ENCODE measurements at places on chromosomes 2 and 18.

DNA sequence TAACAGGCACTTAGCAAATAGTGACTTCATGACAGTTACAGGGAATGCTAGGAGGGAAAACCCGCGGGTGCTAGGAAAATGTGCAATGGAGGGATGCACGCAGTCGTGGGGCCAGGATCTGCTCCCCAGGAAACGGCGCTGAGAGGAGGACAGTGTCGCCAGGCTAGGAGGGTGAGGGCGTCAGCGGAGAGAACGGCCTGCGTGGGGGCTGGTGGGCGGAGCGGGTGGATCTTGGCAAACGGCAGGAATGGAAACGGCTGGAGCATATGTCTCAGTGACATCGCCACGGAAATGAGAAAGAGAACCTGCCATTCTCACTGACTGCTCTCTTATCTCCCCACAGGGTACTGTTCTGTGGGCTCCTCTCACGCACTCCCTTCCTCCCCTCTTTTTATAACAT lies 478.5 kb upstream of the ID2 start:
- no peak for DNase-seq

DNA sequence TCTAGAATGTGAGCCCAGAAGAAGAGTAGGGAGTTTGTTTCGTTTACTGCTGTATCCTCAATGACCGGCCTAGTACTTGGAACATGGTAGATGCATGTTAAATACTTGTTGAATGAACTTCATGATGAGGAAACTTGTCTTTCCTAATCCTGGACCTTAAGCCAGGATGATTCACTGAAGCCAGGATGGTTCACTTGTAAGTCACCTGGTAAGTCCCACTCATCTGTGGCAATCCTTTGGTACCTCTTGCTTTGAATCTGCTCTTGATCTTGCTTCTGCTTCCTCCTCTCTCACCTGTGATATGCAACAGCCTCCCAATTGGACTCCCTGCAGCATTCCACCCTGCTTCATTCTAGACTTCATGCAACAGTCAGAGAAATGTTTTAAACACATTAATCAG lies 43.6 kb downstream of the QPCT start:
- DNase-seq = no peak

GRCh38 chr2:178194600-178195389 lies 483 bp downstream of the OSBPL6 start:
- peak; percentile 30 for DNase-seq

DNA sequence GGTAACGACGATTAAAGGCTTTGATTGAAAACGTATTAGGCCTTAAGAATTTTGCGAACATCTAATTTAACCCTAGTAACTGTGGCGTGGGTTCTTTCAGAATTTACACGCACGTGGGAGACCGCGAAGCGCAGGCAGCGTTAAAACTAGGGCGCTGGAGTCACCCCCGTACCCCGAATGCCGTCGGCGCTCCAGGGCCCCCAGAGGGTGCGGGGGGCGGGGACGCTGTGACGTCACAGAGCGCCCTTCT lies 673 bp upstream of the SMCHD1 start:
- DNase-seq = no peak

- no peak for DNase-seq
Measured at GRCh38 chr2:106523976-106524665, 37.0 kb downstream of the CD8B2 start.

- no peak for DNase-seq
Measured at GRCh38 chr2:9844036-9844483, 786 bp downstream of the TAF1B start.

GRCh38 chr2:170716851-170717598 lies 1.9 kb downstream of the SP5 start:
- no peak for DNase-seq

- no peak for DNase-seq
Measured at GRCh38 chr2:85188852-85189251, 55.7 kb downstream of the TCF7L1 start.

GRCh38 chr2:217282531-217282930 lies 422.7 kb upstream of the TNP1 start:
- no peak for DNase-seq

GRCh38 chr2:38146275-38146906 lies 70.4 kb upstream of the CYP1B1 start:
- no peak for DNase-seq

DNA sequence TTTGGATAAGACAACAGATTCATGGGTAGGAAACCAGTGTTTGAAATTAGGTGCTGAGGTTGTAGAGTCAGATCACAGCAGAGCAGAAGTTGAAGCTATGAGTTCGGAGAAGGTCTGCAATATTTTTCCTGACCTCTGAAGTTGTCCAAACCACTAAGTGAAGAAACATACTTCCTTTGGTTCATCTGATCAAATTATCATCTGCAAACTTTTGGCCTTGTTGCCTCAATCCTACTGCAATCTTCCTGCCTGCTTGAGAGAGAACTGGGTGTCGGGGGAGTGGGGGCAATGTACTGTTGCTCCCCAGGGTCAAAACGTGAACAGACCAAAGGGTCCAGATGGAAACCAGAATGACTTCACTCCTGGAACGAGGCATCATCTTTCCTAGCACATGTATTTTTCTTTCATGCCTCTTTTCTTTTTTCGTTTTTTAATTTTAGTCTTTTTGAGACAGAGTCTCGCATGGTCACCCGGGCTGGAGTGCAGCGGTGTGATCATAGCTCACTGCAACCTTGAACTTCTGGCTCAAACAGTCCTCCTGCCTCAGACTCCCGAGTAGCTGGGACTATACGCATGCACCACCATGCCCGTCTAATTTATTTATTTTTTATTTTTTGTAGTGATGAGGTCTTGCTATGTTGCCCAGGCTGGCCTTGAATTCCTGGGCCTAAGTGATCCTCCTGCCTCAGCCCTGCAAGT lies 42.7 kb downstream of the RAB31 start:
- no peak for DNase-seq

DNA sequence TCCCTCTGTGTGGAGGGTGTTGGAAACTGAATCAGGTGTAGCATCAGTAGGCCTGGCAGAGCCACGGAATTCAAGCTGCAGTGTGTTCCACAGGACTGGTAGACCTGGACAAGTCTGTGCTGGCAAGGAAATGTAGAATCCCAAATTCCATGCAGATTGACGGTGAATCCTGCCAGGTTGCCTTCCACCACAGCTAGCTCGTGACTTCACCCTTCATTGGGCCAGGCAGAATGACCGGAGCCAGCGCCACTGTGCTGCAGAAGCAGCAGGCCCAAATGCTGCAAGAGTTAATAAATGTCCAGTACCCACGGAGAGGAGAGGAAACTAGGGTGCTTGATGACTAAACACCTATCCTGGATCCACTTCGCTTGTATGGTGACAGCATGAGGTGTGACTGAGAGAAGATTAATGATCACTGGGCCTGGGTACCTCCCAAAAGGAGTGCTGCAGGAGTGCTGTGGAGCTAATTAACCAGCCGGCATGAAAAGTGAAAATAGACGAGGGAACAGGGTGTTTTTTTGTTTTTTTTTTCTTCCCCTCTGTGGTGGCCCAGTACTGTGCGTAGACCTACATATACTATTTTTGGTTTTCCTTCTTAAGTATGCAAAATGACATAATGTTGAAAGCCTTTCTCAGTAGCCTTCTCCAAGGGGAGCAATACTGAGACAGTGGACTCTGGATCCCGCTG lies 122.2 kb downstream of the TANC1 start:
- no peak for DNase-seq

DNA sequence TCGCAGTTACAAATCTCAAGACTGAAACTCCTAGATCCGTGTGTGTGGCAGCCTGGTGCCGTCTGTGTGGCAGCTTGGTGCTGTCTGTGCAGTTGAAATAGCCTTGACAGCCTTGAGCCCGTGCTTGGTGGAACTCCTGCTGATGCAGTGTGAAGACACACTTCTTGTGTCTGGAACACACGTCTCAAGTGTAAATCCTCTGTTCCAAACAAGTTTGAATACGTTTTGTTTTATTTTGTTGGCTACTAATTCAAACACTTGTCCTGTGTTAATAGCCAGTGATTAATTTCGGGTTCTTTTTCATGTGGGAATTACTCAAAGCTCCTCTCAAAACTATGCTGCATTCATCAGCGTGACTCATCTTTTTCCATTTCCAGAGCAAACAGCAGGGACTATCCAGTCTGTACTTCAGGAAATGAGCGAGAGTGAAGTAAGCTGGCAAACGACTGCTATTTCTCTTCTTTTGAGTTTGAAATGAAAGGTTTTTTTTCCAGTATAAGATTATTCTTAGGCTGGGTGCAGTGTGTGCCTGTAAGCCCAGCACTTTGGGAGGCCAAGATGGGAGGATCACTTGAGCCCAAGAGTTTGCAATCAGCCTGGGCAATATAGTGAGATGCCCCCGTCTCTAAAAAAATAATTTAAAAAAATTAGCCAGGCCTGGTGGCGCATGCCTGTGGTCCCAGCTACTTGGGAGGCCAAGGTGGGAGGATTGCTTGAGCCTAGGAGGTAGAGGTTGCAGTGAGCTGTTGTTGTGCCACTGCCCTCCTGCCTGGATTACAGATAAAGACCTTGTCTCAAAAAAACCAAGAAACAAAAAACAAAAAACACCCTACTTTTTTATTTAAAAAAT lies 152.9 kb downstream of the SPP2 start:
- DNase-seq = no peak

GRCh38 chr2:189477756-189478155 lies 36.5 kb downstream of the WDR75 start:
- no peak for DNase-seq

GRCh38 chr18:47120428-47120827 lies 29.9 kb downstream of the HDHD2 start:
- no peak for DNase-seq

DNA sequence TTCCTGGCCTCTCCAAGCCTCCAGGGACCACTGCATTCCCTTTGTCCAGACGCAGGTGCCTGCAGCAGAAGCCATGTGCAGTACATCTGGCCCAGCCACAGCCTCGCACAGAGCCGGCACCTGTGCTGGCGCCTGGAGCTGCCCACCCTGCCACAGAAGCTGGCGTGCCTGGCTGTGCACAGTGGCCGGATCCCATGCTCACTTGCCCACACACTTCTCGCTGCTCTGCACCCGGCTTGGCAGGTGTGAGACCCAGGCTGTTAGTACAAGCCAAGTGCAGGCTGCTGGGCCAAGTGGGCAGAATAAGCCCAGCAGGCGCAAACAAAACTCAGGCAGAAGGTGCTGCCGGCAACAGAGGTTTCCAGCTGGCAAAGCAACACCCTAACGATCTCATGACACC lies 124.5 kb upstream of the CCDC150 start:
- no peak for DNase-seq

DNA sequence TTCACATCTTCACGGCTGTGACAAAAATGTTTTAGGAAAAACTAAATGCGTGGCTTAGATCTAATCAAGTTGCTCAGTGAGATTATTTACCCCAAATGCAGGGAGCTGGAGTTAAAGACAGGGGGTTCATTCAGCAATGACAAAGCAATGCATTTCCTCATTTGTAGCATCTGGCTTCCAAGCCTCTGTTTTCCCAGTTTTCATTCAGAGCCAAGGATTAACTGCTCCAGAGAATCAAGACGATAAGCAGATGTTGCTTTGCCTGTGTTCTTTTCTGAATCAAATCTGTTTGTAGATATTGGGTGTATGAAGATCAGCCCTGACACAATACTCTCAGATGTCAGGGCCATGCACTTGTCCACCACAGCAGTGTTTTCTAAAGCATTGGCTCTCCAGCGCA lies 147.4 kb upstream of the SIX2 start:
- no peak for DNase-seq

- no peak for DNase-seq
Measured at GRCh38 chr2:176699644-176700043, 430.4 kb downstream of the MTX2 start.

DNA sequence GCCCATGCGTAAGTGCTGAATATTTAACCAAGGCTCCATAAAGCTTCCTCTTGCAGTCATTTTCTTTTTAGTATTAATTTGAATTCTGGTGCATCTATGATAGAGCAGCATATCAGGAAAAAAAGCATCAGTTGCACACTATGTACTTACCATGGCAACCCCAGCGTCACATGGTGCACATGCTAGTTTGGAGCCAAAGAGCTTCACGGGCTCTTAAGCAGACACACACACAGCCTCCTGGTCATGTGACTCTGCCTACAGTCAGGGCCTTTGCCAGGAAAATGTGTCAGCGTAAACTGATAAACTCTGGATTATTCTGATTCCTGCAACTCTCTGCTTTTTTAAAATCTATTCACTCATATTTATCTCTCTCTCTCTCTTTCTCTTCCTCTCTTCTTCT lies 30.2 kb downstream of the NYAP2 start:
- DNase-seq = no peak

DNA sequence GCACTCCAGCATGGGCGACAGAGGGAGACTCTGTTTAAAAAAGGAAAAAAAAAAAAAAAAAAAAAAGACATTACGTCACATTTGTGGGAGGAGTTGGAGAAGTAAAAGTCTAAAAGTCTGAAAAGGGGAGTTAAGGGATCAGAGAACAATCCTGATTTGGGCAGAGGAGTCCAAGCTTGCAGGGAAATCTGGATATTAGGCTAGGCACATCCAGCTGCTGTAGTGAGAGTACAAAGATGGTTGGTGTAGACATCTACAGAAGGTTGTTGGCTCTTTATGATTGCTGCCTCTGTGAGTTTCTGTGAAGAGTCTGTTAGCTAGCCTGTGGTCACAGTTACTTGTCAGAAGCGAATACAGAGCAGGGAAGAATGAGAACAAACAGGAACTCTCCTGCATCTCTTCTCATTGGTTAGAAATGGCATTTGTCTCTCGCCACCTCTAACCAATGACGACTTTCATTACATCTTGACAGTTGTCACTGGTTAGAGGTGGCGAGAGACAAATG lies 3.3 kb upstream of the OSBPL6 start:
- no peak for DNase-seq

Data from right renal pelvis (tissue), 4 donors.